PC-9 (cell line): ENCODE measurements at places on chromosomes 1 and 21. TPM values are rescaled to one million over a fixed set of nuclear protein-coding genes. Genes with fewer than 3 reads are reported as not detected.

DNA sequence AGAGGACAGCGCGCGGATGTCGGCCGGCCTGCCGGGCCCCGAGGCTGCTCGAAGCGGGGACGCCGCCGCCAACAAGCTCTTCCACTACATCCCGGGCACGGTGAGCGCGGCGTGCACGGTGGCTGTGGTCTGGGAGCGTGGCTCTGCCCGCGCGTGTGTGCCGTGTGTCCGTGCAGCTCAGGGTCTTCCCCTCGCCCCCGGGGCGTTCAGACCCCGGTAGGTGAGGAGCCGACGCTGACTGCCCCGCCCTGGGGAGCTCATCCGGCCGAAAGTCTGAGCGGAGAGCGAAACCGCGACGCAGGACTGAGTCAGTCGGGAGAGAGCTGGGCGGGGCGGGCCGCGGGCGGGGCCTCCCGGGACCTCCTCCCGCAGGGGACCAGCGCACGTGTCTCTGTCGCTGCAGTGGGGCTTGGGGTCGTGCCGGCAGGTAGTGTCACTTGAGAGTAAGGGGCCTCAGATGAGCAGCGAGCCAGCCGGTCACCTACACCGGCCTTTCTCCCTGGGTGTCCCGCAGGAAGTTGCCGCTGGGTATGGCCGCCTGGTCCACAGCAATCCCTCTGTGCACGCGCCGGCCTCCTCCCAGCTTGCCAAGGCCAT is 520 bp downstream of the PLEKHN1 start:
- no peaks in the 10 kb centered on the region for H3K27me3 ChIP-seq
- DNase-seq, result peak; percentile 70
- H3K36me3 ChIP-seq, result no peaks in the 10 kb centered on the region
- peak overlapping the region; percentile 83 for H3K4me3 ChIP-seq
- H3K27ac ChIP-seq, result peak overlapping the region; percentile 99

DNA sequence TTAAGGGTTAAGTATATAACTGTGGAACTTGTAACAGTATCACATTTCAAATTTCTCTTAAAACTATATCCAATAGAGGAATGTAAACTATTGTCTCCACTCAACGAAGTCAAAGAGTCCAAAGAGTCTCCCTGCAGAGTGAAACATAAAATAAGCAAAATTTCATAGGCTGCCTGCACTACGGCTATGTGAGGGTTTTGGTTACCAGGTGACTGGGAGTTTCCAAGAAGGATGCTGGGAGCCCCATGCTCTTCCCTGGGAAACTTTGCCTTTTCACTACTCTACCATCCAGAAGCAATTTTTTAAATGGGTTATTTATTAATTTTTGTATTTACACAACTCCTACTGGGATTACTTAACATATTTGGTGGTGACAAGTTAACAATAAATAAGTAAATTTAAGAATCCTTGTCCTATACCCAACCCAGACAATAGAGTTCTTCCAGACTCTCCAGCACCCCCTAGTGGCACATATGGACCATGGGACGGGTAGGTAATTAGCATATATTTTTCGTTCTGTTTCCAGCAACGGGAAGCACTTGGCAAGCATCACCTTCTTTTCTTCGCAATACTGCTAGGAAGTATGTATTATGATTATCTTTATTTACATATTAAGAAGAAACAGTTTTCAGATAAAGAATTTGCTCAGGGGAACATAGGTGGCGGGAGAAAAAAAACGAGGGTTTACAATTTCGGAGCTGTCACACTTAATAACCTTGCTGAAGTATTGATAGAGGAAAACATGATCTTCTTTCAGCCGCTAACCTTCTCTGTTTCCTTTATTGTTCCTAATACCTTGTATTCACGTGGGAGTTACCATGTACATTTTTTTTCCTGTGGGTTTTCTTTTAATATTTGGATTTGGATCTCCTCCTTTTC is 3.5 kb downstream of the FMO2 start:
- H3K36me3 ChIP-seq, result no peaks in the 10 kb centered on the region
- no peak overlapping the region for H3K27ac ChIP-seq
- H3K4me3 ChIP-seq, result no peak overlapping the region
- H3K4me1 ChIP-seq, result no peaks in the 10 kb centered on the region
- no peaks in the 10 kb centered on the region for H3K27me3 ChIP-seq

DNA sequence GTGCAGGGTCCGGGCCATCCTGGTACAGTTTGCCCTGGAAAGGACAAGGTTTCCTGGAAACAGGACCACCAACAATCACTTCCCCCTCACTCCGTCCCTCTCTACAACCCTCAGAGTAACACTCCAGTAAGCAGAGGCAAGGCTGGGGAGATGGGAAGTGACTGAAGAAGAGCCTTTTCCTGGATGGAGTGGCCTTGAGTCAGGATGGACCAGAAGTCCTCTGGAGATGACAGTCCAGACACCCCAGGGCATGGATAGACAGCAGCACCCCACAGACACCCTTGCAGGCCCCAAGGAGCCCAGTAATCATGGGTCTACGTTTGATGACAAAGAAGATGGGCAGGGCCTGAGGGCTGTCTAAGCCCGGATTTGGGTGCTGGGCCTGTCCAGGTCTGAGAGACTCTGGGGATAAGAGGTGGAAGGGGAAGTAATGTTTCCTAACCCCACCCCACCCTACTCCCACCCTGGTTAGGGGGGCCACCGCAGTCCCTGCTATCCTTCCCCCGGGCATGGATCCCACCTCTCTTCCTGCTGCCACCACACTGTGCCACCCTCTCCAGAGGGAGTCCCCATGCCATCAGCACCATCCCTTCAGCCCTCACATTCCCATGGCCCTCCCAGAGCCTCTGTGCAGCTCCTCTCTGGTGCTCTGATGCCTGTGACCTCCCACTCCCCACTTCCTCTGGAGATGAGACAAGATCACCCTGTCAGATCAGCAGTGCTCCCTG is 7.2 kb upstream of the S100A8 start:
- no peaks in the 10 kb centered on the region for H3K27me3 ChIP-seq
- DNase-seq, result no peak
- peaks cover 24% of the 10 kb centered on the region for H3K4me1 ChIP-seq
- no peak overlapping the region for H3K4me3 ChIP-seq

DNA sequence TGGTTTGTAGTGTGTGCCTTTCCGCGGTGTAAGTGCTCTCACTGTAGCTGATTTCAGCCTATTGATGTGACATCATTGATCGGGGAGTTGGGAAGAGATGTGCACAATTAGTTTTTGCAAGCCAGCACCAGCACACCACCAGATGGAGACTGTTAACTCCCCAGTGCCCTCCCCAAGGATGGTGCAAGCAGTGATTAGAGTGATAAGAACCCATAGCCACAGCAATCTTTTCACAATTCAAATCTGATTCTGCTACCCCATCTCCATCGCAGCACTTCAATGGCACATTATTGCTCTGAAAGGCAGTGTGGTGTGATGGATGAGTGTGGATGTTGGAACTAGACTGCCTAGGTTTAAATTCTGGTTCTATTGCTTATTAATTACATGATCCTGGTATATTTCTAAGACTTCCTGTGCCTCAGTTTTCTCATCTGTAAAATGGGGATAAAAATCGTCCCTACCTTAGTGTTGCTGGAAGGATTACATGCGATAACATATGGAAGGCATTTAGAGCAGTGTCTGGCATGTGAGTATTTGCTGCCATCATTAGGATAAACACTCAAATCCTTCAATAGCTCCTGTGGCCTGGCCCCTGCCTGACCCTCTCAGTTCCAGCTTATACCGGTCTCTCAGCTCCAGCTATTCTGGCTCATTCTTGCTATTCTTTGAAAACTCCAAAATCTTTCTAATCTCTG is 6.7 kb downstream of the CSF3R start:
- peaks cover 18% of the 10 kb centered on the region for H3K4me1 ChIP-seq
- H3K4me3 ChIP-seq, result no peak overlapping the region
- no peak for DNase-seq
- H3K27me3 ChIP-seq, result no peaks in the 10 kb centered on the region

DNA sequence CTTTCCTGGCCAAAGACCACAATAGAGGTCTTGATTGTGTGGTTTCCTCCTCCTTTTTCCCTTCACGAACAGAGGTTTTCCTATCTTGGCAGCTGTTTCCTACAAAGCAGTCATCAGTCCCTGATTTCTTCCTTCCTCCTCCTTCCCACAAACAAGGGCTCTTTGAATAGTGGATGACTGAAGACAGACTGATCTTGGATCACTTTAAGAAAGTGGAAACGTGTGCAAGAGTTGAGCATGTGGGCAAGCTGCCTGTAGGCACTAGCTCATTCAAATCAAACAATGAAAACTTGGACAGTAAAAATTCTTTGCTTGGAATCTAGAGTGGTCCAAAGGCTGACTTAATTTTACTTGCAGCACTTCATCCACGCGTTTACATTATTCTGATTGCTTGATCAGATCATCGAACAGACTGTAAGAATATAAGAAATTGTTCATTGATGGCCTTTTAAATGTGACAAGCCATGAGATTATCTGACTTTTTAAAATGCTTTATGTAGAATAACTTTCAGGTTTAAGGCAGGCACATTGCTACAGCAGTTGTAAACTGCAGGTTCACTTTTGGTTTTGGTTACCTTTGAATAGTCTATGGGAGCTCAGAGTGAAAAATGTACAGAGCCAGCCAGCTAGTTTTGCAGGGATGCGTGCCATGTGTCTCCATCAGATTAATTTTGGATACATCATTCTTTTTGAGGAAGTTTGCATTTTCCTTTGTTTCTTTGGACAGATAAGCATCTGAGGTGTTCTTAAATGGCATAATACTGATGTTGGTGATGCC is 34.4 kb downstream of the ADGRL2 start:
- H3K27ac ChIP-seq, result no peak overlapping the region
- H3K27me3 ChIP-seq, result no peaks in the 10 kb centered on the region
- DNase-seq, result no peak
- H3K4me1 ChIP-seq, result no peaks in the 10 kb centered on the region

C1QC gene
- not detected in 2 replicates for total RNA-seq
